ENCODE measurements at places on chromosomes 6 and 20.

DNA sequence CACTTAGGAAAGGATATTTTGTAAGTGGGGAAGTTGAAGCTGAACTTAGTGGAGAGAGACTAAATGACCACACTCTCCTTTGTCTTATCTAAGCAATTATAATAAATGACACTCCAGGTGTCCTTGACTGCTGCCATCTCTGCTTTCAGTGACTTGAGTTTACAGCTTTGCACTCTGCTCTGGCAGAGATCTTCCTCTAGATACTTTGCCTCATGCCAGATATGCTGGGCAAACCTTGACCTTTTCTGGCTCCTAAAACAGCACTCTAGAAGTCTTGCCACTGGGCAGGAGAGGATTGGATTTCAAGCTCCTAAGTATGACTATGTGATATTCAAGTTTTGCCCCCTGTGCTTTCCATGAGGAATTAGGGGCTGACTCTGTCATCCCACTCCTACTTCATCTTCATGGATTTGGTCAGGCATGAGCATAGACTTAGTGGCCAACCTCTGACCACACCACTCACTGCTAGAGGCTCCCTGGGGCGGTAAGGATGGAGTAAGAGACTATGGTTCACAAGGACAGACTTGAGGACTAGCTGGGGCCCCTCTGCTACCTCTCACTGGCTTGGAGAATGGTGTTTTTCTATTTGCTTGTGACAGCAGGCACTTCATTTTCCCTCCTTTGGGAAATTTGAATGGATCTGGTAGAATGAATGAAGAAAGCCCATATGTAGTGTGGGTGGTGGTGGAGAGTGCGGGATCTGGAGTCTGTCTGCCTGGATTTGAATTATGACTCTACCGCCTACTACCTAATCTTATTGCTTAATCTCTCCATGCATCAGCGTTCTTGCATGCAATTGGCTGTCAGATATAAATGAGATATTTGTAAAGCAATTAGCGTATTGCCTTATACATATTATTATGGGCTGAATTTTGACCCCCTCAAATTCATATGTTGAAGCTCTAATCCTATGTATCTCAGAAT is 191.4 kb downstream of the REV3L start:
- DNase-seq: no peak

GRCh38 chr6:118403036-118403435 is 145.1 kb upstream of the PLN start:
- DNase-seq: no peak

- DNase-seq: no peak
Measured at GRCh38 chr20:44054118-44054517, 132.9 kb downstream of the JPH2 start.

GRCh38 chr6:3337521-3338350 is 79.0 kb downstream of the PSMG4 start:
- DNase-seq: peak; percentile 17

DNA sequence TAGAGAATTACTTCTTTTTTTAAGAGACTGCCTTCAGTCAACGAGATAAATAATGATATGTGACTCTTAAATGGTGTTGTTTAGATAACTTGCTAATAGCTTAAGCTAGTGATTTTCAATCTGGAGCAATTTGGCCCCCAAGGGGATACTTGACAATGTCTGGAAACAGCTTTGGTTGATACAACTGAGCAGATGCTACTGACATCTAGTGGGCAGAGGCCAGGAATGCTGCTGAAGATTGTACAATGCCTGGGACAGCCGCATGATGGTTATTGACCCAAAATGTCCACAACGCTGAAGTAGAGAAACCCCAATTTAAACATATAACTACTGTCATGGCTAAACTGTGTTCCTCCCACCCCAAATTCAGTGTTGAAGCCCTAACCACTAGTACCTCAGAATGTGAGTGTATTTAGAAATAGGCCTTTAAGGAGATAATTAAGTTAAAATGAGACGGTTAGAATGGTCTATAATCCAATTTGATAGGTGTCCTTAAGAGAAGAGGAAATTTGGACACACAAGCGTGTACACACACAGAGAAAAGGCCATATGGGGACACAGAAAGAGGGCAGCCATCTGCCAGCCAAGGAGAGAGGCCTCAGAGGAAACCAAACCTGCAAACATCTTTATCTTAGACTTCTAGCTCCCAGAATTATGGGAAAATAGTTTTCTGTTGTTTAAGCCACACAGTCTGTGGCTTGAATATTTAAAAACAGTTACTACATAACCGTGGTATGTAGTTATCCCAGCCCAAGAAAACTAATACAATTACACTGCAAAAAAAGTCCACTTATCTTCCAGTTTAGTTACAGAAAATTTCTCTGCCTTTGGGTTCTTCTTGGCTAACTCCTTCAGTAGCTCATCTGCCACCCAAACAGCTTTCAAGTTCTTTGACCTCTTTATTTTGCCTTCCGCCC is 22.2 kb downstream of the RWDD2A start:
- peak; percentile 82 for DNase-seq

DNA sequence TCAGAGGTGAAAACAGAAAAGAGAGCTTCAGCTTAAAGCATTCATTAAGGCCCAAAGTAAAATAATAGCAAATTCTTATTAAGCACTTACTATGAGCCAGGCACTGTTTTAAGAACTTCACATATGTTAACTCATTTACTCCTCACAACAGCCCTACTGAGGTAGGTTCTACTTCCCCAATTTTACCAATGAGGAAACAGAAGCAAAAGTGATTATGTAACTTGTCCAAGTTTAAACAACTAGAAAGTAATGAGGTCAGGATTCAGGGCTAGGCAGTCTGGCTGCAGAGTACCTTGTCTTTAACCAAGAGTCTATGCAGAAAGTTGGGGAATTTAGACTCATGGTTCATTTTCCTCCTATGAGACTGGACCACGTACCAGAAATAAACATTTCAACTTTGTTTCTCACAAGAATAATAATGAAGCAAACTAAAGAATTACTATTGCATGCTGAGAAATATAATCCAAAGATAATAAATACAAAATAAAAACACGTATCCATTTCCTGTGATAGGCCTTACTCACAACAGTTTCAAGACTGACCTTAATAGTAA is 3.8 kb downstream of the COL21A1 start:
- peak; percentile 90 for DNase-seq

GRCh38 chr6:44540881-44541280 is 153.4 kb downstream of the CDC5L start:
- no peak for DNase-seq

DNA sequence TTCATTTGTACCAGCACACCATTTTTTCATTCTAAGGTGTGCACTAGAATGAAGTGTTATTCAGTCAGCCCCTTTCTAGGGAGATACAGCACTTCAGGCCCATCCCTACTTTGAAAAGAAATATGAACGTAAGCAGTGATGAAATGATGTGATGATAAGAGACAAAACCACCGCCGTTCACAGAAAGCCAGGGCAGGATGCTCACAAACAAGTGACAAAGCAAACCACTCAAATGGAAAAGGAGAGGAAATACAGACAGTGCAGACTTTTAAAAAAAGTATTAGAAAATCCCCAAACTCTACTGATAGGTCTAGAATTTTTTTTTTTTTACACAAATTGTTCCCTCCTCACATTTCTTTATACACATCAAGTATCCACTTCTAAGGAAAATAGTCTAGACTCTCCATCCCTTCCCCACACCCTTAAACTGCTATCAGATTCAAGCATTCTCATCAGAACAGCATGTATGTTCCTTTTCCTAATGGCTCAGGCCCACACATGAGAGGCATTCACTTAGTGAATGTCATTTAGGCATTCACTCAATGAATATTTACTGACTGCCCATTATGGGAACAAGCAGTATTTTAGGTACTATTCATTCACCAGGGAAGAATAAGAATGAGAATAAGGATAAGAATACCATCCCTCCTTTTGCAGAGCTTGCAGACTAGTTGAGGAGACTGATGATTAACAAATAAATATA is 243.5 kb downstream of the GMPR start:
- DNase-seq: no peak

GRCh38 chr6:39303425-39304153 is 10.6 kb downstream of the KCNK17 start:
- no peak for DNase-seq

GRCh38 chr6:113630738-113631535 is 226.2 kb upstream of the MARCKS start:
- peak; percentile 54 for DNase-seq

DNA sequence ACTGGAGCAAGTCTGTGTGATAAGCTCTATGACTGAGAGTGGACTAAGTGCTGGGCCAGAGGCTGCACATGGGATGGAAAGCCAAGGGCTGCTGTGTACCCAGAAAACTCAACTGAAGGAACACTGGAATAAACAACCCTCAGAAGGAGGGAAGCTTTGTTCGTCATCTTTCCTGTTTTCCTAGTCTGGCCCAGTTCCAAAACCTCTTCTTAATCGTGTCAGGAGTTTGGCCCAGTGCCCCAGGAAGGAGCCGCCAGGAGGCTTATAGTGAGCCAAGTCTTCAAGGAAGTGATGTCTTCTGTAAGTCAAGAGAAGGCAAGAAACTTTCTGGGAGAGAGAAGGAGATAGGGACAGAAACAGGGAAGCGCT is 23.3 kb upstream of the TOP1 start:
- peak; percentile 48 for DNase-seq

DNA sequence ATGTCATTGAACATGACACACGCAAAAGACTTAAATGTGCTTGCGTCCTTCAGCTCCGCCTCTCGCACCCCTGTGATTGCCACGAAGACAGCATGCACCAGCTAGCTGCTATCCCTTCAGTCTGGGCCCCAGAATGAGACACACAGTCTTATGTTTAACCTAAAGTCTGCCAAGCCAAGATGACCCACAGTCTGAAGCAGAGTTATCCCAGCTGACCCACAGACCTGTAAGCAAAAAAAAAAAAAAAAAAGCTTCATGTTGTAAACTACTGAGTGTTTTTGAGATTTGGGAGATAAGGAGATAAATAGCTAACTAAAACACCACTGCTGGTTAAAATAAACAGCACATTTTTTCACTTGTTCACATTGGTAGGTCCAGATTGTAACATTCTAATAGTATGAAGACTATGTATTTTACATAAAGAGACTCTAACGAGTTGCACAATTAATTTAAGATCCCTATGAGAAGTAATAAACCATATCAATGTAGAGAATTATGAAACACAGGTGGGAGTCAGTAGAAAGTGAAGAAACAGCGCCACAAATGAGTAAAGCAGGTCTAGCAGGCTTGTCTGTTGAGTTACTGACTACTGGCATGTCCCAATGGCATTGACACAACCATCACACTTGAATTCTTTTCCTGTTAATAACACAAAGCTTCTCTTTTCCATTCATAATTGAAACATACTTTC is 47.4 kb upstream of the CCDC28A start:
- DNase-seq: no peak

GRCh38 chr20:16865406-16865805 is 117.2 kb downstream of the OTOR start:
- DNase-seq: no peak

DNA sequence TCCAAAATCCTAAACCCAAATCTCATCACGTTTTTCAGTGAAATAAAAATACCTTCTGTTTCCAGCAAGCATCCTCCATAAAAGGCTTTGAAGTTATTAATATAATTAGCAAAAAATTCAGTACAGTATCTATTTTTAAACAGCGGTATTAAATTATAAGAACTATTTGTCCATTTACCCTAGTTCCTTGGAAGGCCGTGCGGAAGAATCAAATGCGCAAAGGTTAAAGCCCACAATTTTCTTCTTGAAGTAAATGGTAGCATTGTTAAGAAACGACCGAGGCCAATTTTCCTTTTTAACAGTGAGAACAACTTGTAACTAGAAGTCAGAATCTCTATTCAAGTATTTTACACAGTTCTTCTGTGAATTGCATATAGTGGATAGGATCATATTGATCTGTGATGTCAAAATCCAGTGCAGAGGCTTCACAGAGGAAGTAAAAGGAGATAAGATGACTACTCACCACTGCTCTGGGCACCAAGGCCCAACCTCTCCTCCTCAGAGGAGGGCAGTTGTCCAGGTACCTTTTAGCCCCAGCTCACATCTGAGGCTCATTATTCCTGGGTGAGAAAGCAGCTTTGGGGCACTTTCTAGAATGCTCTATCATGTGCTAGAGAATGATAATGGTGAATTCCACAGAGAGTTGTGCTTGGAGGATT is 36.3 kb downstream of the TNFAIP3 start:
- DNase-seq: no peak

DNA sequence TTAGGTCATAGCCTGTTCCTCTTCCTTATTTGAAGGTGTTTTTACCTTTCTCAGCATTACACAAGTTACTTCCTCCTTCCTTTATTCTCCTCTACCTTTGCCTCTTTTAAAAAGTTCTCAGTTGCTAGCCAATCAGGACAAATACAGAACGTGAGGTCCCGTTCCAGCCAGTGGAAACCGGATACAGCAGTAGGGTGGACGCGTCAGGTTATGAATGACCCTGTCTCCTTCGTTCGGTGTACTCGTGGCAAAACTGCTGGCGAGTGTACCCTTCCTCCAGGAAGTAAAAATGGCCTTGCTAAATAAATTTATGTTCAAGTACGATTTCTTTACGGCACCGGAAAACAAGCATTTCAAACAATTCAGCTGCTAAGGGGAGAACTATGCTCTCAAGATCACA is 77.0 kb upstream of the MLN start:
- DNase-seq: no peak

- no peak for DNase-seq
Measured at GRCh38 chr6:158115508-158115907, 52.6 kb downstream of the SERAC1 start.

DNA sequence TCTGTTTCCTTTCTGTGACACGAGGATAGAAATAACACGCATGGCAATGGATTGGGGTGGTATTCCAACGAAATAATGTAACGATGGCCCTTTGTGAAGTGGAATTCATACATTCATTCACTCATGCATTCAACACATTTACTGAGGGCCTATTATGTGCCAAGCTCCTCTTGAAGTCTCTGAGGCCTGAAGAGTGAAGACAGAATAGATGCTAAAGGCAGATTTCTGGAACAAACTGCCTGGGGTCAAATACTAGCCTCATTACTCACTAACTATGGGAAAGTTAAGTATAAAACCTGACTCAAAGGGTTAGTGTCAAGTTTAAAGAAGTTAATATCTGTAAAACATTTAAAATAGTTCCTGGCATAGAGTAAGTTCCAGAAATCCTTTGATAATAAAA is 279.6 kb upstream of the SULF2 start:
- no peak for DNase-seq

- DNase-seq: no peak
Measured at GRCh38 chr6:111750153-111750552, 123.1 kb downstream of the FYN start.

- no peak for DNase-seq
Measured at GRCh38 chr6:125008261-125008703, 46.0 kb downstream of the RNF217 start.

- no peak for DNase-seq
Measured at GRCh38 chr6:105330913-105331312, 72.0 kb downstream of the PREP start.

GRCh38 chr20:41081276-41081814 is 52.7 kb downstream of the TOP1 start:
- DNase-seq: no peak

Measured in Kasumi-1 (cell line).